ENCODE measurements at places on chromosomes 5 and 9.

GRCh38 chr9:27566118-27566517 lies 7.2 kb downstream of the C9orf72 start:
- no peak for DNase-seq

DNA sequence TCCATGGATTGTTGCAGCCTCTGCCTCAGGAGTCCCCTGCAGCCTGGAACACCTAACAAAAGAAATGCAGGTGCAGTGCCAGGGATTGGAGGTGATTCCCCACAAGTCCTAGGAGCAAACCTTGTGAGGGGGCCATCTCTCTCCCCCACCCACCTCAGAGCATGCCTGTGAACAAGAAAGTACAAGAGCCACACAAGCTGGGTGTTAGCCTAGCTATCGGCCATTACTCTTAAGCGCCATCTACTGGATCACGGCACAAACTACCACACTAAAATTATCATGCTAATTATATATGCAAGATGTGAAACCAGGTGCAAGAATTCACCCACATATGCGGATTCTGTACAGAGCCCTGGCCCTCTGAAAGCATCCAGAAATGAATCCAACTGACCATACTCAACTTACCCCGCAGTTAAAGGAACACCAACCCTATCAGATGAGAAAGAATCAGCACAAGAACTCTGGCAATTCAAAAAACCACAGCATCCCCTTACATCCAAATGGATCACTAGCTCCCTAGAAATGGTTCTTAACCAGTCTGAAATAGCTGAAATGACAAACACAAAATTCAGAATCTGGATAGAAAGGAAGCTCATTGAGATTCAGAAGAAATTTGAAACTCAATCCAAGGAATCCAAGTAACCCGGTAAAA lies 16.5 kb upstream of the PRSS3 start:
- peak; percentile 57 for DNase-seq

GRCh38 chr5:83446253-83446947 lies 25.1 kb upstream of the VCAN start:
- no peak for DNase-seq

GRCh38 chr5:69516769-69517168 lies 24.2 kb downstream of the OCLN start:
- no peak for DNase-seq

Data from Panc1 (cell line).